ENCODE measurements at places on chromosomes 6 and 20.

DNA sequence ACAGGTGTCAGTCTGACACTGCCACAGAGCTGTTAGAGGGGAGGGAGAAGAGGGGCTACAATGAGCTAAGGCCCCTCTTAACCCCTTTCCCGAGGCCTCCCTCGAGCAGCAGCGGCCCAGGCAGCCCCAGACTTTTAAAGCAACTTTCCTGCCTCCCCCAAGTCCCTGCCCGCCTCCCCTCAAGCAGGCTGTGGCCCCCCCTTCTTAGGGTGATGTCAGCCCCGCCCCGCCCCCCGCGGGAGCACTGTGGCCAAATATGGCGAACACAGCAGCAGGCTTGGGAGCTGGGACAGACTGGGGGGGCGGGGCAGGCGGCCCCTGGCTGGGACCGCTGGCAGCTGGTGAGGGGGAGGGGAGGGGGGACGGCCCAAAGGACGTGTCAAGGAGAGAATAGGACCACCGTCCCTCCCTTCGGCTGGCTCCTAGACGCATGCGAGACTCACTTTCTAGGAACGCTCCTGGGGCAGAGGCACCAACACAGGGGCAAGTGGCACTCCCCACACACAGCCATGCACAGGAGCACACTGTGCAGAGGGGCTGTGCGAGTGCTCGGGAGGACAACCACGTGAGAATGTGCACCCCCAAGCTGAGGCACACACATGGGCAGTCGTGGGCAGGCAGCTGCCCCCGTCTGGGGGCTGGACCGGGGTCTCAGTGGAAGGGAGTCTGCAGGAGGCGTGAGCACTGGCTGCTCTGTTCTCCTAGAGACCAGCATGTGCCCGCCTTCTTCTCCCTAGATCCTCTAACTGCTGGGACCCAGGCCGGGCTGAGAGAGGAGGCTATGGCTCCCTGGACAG is 6.7 kb downstream of the TEAD3 start:
- no peak for DNase-seq

- no peak for DNase-seq
Observed at GRCh38 chr6:45854149-45854742, 161.4 kb downstream of the CLIC5 start.

GRCh38 chr6:22886650-22887581 is 317.6 kb downstream of the HDGFL1 start:
- no peak for DNase-seq

GRCh38 chr20:42173440-42173839 is 555.3 kb upstream of the CHD6 start:
- no peak for DNase-seq

GRCh38 chr20:40506537-40506939 is 182.5 kb downstream of the MAFB start:
- no peak for DNase-seq

- no peak for DNase-seq
Observed at GRCh38 chr20:60512443-60512842, 554.2 kb downstream of the CDH26 start.

- no peak for DNase-seq
Observed at GRCh38 chr20:40110311-40110831, 578.7 kb downstream of the MAFB start.

DNA sequence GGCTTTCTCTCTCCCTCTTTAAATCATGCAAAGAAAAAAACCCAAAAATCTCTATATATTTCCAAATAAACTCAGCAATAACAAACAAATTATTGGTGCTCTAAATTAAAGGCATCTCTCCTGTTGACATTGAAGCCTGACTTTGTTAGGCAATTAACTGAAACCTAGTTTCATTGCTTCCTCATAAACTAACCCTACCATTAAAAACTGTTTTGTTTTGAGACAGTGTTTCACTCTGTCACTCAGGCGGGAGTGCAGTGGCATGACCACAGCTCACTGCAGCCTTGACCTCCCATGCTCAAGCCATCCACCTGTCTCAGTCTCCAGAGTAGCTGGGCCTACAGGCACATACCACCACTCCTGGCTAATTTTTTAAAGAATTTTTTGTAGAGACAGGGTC is 34.9 kb downstream of the PIGU start:
- DNase-seq, result no peak

GRCh38 chr6:156910938-156911337 is 133.8 kb downstream of the ARID1B start:
- DNase-seq, result no peak

DNA sequence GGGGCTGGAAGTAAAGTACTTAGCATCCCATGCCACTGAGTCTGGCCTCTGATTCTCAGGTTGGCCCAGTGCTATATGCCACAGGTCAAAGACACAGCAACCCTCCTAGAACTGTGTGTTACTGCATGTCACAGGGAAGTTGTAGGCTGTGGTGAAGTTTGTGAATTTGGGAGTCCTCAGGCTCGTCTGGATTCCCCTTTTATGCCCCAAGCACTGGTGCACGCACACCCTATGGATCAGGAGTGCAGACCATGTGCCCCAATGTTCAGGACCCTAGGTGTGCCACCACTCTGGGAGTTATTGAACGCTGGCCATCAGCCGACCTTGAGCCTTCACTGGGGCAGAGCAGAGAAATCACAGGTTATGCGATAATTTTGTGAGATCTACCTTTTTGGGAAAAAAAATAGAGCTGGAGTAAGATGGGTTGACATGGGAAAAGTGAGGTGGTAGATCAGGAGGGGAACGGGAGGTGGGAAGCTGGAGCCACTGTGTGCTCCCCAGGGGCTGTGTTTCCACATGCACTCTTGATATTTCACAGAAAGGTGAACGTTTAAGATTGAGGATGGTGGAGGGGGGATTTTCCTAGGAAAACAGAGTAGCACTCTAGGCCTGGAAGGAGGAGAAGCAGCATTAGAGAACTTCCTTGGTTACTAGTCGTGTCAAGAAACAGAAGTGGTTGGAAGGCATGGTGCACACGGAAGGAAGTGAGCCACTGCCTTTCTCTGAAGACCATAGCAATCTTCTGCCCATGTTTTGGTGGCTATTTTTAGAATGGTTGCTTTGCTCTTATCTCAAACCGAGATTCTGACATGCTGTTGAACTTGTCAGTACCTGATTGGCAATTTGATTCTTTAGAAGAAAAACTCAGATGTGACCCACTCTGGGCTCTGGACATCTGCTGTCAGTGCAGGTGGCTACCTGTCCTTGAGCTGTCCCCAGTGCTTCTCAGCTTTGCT is 44.1 kb downstream of the DUSP22 start:
- DNase-seq, result peak; percentile 70

DNA sequence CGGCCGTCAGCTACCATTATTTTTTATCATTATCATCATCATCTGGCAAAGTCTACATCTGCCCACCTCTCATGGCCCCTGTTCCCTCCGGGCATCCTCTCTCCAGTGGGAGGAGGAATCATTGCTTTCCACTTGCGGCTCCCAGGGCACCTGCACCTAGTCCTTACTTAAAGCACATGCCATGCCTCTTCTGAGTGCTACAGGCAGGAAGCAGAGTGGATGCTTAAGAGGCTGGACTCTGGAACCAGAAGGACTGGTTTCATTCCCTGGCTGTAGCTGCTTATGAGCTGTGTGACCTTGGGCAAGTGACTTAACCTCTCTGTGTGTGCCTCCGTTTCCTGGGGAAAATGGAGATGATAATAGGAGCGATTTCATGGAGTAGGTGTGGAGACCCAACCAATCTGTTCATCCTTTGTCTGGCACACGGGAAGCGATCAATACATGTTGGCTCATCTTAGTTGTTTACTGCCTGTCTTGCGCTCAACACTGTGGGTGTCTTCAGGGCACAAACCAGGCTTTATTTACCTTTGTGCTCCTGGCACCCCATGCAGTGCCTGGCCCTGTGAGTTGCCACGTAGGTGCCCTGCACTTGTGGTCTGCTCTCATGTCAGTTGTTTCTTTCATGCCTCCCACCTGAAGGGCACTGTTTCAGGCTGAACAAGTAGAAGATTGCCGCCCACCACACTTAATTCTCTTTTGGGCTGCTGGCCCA is 317.0 kb upstream of the SULF2 start:
- no peak for DNase-seq
